ENCODE measurements at places on chromosomes 12 and 14.

DNA sequence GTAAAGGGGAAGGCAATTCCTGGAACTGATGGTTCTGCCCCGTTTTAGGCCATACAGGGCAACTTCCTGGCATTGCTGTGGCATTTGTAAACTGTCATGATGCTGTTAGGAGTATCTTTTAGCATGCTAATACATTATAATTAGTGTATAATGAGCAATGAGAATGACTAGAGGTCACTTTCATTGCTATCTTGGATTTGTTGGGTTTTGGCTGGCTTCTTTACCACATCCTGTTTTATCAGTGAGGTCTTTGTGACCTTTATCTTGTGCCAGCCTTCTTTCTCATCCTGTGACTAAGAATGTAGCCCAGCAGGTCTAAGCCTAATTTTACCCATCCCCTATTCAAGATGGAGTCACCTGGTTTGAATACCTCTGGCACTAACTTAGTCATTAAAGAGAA lies 51.2 kb downstream of the TESPA1 start:
- DNase-seq: no peak

GRCh38 chr12:120455302-120455701 lies 9.1 kb downstream of the GATC start:
- DNase-seq: no peak

- no peak for DNase-seq
Observed at GRCh38 chr14:54798465-54799124, 104.0 kb downstream of the GCH1 start.

DNA sequence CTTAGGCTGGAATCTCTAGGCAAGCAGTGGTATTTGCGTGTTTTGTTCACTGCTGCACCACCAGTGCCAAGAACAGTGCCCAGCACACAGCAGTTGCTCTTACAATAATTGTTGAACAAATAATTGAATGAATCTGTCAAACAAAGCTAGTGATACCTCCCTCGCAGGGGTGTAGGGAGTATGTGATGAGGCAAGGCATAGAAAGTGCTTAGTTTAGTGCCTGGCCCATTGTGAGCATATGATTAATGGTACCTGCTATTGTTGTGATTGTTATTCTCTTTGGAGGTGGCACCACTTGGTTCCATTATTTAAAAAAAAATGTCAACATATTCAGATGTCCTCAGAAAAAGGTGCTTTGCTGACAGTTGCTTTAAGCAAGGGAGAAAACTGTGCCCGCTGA lies 210.1 kb upstream of the TBX3 start:
- no peak for DNase-seq

Measured in SIG-M5 (cell line).